WERI-Rb-1 (cell line): ENCODE measurements at places on chromosomes 13 and 19.
A peak's percentile ranks its signal among the peaks of the same experiment; 100 is the strongest.

DNA sequence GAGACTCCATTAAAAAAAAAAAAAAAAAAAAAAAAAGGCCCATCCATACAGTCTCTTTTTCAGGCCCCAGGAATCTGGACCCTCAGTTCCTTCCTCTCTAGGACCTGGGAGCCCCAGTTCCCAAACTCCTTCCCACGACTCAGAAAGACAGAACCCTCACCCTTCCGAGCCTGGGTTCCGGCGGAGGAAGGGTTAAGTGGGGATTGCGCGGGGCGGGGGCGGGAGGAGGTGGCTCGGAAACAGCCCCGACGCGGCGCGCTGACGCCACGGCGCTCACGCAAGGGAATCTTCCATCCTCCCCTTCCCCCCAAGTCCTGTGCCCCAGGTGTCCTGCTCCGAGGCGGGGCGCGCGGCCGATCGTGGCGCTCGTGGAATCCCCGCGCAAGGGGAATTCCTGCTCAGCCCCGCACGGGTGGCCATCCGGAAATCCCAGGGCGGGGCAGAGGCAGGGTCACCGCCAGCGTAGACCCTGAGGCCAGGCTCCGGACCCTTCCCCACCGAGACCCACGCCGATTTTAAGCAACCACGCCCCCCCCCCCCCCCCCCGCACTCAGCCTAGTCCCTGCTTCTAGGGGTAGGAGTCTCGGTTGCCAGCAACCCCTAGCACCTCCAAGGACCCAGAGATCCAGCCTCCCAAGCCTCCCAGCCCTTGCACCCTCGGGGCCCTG lies 659 bp downstream of the NFKBID start:
- DNase-seq: peak; percentile 87

DNA sequence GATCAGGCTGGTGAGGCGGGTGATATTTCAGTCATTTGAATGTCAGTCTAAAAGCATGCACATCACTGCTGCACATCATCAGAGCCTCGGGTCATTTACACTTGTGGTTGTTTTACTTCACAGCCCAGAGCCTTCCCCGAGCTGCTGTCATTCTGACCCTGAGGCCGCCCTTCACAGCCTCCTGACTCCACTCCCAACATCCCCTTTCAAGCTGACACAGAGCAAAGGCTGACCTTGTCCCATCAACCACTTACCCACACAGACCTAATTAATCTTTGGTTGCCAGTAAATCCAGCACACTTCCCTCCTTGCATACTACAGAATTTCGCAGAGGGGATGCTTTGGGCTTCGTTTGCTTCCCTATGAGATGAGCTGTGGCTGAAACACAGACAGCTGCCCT lies 528.1 kb downstream of the DIAPH3 start:
- no peak for DNase-seq

DNA sequence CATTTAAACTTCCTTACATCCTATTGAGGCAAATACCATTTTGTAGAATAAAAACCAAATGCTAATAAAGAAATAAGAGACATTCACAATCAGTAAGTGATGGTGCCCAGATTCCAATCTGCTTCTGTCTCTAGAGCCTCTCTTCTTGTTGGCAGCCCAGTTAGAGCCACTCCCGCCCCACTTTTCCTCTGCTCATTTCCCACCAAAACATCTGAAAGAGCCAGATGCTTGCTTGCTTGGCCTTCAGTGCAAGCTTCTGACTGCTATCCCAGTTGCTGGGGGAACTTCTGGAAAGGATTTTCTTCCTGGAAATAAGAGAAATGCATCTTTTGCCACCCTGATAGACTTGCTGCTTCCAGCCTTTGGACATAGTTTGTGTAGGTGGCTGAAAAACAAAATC lies 12.9 kb downstream of the FRY start:
- no peak for DNase-seq

DNA sequence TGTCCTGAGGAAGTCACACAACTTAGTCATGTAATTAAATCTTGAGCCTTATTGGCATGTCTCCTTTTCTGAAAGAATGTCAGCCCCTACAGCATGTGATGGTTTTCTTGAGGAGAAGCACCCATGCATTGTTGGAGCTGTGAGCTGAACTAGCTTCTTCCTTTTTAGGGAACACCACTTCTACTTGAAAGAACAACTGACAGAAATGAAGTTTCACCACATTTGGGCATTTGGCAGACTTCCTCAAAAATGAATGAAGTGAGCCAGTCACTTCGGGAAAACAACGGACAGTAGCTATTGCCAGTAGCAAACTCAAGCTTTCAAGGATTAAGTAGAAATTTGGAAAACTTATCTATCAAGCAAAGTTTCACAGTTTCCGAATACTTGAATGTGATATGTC lies 1351.3 kb downstream of the EFNB2 start:
- no peak for DNase-seq

GRCh38 chr13:20995245-20995838 lies 66.0 kb downstream of the LATS2 start:
- DNase-seq: no peak
